IPS-NIHi11 (cell line): ENCODE measurements at places on chromosomes 1 and 21.

GRCh38 chr1:61523893-61524605 lies 200.9 kb downstream of the TM2D1 start:
- DNase-seq, result no peak

- no peak for DNase-seq
Observed at GRCh38 chr1:159291424-159291823, 10.7 kb upstream of the FCER1A start.

GRCh38 chr1:238653693-238654321 lies 732.6 kb upstream of the CHRM3 start:
- DNase-seq, result no peak

DNA sequence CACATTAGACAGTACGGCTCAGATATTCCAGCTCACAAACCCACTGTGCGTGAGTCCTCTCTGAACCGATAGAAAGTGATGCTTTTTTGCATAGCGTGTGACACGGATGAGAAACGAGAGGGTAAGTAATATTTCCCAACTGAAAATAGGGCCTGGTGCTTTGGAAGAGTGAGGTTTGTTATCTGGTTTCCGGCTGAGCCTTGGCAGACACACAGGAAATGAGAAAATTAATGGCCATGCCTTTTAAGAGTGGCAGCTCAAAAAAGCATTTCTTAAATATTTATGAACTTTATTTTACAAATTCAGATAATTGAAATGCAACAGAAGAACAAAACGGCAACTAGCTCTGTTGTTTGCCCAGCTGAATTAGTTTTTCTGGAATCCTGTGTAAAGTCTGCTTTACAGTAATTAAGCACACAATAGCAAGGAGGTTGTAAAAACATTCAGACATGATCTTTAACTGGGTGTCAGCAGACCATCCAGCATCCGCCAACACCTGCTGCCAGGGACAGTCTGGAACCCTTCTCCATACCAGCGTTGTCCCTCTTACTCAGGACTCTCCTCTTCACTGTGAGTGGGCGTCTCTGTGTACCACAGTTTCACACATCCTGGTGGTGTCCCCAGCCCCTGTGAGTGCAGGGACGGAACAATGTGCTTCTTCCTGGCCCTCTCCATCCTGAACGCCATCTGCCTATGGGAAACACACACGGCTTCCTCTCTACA lies 155.4 kb downstream of the PGBD5 start:
- DNase-seq, result no peak
